ENCODE measurements at places on chromosomes 7 and 10. TPM values are rescaled to one million over a fixed set of nuclear protein-coding genes. Genes with fewer than 3 reads are reported as not detected.

SORCS1 gene
- total RNA-seq = not detected

FAM25G gene
- not detected for total RNA-seq

TRIM50 gene
- not detected for total RNA-seq

C10orf105 gene
- 0.40 TPM for total RNA-seq

TRIL gene
- not detected for total RNA-seq

COMTD1 gene
- total RNA-seq = 28.1 TPM

MOGAT3 gene
- not detected for total RNA-seq

DNA sequence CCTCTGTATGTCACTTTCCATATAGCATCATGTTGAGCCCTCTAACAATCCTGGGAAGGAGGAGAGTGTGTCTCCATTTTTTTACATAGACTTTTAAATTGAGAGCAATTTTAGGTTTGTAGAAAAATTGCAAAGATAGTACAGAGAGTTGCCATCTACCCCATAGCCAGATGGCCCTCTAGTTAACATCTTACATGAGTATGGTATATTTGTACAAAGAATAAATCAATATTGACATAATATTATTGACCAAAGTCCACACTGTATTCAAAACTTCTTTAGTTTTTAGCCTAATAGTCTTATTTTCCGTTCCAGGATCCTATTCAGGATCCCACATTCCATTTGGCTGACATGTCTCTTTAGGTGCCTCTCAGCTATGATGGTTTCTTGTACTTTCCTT is 274.6 kb upstream of the PLPP4 start:
- peaks cover 7% of the 10 kb centered on the region for H3K27me3 ChIP-seq
- DNase-seq = no peak
- no peaks in the 10 kb centered on the region for H3K36me3 ChIP-seq
- H3K4me1 ChIP-seq = no peaks in the 10 kb centered on the region
- H3K4me3 ChIP-seq = no peak overlapping the region

GRCh38 chr10:124975977-124976514 is 34.1 kb downstream of the ZRANB1 start:
- DNase-seq = no peak
- peaks cover 17% of the 10 kb centered on the region for H3K4me1 ChIP-seq
- peaks cover 18% of the 10 kb centered on the region for H3K36me3 ChIP-seq
- H3K27me3 ChIP-seq = no peaks in the 10 kb centered on the region

DNA sequence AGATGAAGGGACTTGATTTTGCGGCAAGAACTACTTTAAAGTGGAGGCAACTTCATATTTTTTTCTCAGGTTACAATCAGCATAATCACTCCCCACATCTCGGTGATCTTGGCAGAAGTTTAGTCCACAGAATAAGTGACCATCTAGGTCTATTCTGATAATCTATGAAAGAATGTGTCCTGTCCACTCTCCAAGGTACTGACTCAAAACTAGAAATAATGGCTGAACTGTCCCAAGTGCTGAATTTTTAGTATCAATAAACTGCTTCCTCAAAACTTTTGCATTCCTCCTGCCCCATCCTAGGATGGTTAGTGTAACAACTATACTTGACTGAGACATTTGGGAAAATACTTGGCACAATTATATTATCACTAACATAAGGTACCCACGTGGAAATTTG is 10.9 kb upstream of the CHRM2 start:
- no peaks in the 10 kb centered on the region for H3K4me1 ChIP-seq
- no peak overlapping the region for H3K4me3 ChIP-seq
- no peak for DNase-seq
- no peak overlapping the region for H3K27ac ChIP-seq
- H3K27me3 ChIP-seq = no peaks in the 10 kb centered on the region
- H3K36me3 ChIP-seq = no peaks in the 10 kb centered on the region

DNA sequence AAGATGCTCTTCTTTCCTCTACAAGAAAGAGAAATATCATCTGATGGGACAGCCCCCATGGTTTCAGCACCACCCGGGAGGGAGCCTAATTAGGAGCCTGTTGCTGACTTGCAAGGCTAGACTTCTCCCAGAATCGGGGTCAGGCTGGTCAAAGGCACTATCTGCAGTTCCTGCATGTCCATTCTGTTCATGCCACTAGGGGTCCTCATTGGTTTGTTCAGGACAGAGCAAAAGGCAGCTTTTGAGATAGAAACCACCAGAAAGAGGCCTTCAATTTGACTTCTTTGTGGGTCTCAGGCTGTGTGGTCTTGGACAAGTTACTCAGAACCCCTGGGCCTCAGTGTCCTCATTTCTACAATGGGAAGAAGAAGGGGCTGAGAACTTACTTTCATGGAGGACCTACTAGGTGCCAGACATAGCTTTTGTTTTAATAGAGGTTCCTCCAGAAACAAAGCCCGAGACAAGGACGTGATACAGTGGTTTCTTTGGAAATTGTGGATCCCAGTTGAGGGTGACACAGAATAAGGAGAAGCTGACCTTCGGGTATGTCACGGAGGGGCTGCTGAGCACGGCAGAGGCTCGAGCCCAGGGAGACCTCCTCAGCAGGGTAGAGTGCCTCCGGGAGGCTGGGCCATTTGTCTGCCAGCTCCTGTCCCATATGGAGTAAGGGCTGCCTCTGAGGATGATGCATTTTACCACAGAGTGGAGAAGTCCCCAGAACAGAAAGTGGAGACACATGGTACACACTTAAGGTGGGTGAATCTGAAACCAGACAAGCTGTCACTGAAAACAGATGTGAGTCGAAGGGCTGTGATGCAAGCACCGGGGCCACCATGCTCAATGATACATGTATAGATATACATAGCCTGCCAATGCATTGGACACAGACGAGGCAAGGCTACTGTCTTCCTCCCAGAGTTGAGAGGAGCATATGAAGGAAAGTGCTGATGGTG is 33.1 kb upstream of the NEUROD6 start:
- no peak overlapping the region for H3K27ac ChIP-seq
- DNase-seq = peak; percentile 24
- H3K27me3 ChIP-seq = peaks cover 2% of the 10 kb centered on the region
- H3K4me3 ChIP-seq = no peak overlapping the region

DNA sequence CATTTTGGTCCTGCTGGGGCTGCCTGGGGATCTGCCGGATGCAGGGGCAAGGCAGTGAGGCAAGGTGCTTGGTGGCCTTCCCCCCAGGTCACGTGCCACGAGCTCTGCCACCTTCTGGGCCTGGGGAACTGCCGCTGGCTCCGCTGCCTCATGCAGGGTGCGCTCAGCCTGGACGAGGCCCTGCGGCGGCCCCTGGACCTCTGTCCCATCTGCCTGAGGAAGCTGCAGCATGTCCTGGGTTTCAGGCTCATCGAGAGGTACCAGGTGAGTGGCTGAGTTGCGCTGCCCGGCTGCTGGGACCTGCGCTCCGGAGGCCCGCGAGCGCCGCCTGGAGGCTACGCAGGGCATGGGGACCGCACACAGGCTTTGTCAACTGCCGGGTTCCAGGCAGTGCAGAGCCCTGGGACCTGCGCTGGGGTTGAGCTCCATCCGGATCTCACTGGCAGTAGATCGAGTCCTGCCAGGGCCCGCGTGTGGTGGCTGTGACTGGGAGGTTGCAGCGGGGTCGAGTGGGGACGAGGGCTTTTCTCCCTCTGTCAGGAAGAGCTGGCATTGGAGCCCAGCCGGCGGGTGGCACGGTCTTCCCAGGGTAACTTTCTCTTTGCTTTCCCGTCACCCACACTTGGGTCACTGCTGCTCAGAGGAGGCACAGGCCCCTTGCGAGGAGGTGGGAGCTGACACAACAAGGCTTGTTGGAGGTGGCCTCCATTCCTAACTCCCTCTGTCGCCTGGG is 21.7 kb downstream of the AMZ1 start:
- H3K36me3 ChIP-seq = peaks cover under 1% of the 10 kb centered on the region
- H3K4me1 ChIP-seq = peaks cover 27% of the 10 kb centered on the region
- peak overlapping the region; percentile 55 for H3K4me3 ChIP-seq
- no peaks in the 10 kb centered on the region for H3K27me3 ChIP-seq
- DNase-seq = peak; percentile 90

DNA sequence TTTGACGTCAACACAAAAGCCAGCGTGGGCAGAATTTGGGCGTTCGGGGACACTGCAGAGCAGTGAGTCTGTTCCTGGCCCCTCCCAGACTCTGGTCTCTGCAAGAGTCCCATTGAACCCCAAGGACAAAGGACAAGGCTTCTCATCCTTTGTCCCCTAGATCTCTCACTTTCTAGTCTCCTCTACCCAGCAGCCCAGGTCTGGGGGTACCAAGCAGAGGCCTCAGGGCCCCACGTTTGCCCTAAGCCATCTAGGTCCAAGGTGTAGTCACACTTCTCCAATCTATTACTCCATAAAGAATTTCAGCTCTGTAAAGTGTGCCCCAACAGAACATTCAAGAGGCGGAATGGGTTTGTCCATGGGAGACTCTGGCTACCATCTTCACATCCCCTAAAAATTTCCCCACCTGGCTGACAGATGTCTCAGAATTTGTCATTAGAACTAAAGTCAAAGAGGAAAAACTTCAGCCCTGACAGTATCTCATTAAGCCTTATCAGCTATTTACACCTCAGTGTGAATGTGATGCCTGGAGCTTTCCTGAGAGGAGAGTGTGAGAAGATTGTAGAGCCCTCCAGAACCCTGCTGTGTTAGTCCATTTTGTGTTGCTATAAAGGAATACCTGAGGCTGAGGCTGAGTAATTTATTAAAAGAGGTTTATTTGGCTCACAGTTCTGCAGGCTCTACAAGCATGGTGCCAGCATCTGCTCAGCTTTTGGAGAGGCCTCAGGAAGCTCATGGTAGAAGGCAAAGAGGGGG is 81.4 kb upstream of the HABP2 start:
- no peak overlapping the region for H3K4me3 ChIP-seq
- no peaks in the 10 kb centered on the region for H3K36me3 ChIP-seq
- peaks cover 5% of the 10 kb centered on the region for H3K27me3 ChIP-seq
- DNase-seq = no peak
- no peak overlapping the region for H3K27ac ChIP-seq

GRCh38 chr7:25759748-25760147 is 392.2 kb upstream of the NFE2L3 start:
- no peak overlapping the region for H3K27ac ChIP-seq
- H3K27me3 ChIP-seq = peaks cover 16% of the 10 kb centered on the region
- no peaks in the 10 kb centered on the region for H3K4me1 ChIP-seq
- no peak for DNase-seq
- no peaks in the 10 kb centered on the region for H3K36me3 ChIP-seq
- no peak overlapping the region for H3K4me3 ChIP-seq

DNA sequence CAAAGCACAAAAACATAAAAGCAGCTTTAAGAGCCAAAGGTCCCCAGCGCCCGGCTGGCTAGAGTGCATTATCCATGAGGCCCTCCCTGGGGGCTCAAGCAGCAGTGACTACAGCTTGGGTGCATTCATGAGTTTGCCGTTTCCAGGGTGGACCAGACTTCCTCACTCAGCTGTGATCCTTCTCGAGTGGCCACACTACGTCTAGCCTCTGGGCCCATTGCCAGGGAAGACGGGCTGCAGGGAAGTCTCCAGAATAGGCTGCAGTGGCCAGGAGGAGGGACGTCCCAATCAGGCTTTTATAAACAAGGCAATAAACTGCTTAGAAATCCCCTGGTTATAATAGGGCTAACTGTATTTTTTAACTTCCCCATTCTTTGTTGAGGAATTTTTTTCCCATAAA is 89.4 kb upstream of the C1QL3 start:
- no peak overlapping the region for H3K27ac ChIP-seq
- H3K27me3 ChIP-seq = no peaks in the 10 kb centered on the region
- no peak for DNase-seq
- H3K36me3 ChIP-seq = peaks cover 13% of the 10 kb centered on the region

- no peaks in the 10 kb centered on the region for H3K27me3 ChIP-seq
- no peak overlapping the region for H3K4me3 ChIP-seq
- no peak for DNase-seq
- H3K36me3 ChIP-seq = no peaks in the 10 kb centered on the region
- peaks cover 12% of the 10 kb centered on the region for H3K4me1 ChIP-seq
These were observed 52.2 kb downstream of the C10orf105 start for GRCh38 chr10:71667387-71667752.

- DNase-seq = no peak
- no peaks in the 10 kb centered on the region for H3K36me3 ChIP-seq
These were observed 157.0 kb upstream of the MKLN1 start for GRCh38 chr7:131170440-131171271.

DNA sequence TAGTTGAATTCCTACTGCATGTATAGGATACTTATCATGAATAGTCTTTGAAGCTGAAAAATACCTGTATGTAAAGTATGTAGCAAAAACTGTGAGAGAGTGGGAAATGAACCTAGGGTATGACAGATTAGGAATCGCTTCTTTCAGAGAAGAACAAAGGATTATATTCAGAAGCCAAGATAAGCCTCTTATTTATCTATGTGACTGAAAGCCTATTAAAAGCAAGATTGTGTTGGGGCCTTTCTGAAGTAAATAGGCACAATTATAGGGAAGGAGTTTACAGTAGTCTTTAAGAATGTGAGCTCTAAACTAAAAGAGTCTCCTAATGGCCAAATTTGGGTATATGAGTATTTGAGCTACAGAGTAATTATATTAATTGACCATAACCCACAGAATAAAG is 102.1 kb downstream of the MTERF1 start:
- DNase-seq = no peak
- no peak overlapping the region for H3K4me3 ChIP-seq
- H3K36me3 ChIP-seq = no peaks in the 10 kb centered on the region
- peaks cover 7% of the 10 kb centered on the region for H3K27me3 ChIP-seq
- H3K4me1 ChIP-seq = no peaks in the 10 kb centered on the region

GRCh38 chr10:132918617-132919373 is 23.6 kb downstream of the CFAP46 start:
- no peak overlapping the region for H3K27ac ChIP-seq
- no peak for DNase-seq
- no peaks in the 10 kb centered on the region for H3K4me1 ChIP-seq
- no peaks in the 10 kb centered on the region for H3K27me3 ChIP-seq
- no peak overlapping the region for H3K4me3 ChIP-seq

DNA sequence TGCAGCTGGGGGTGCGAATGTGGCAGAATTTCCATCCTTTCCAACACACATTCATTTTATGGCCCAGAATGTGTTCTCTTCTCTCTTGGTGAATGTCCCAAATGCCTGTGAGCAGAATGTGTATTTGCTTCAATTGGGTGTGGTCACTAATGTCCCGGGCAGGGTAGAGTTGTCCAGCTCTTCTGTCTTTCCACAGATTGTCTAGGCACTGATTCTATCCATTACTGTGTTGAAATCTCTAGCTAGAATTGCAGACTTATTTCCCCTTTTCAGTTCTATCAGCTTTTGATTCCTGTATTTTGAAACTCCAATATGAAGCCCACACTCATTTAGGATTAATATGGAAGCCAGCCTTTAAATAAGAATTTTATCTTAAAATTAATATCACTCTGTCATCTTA is 14.0 kb upstream of the AKR1E2 start:
- H3K27ac ChIP-seq = no peak overlapping the region
- no peaks in the 10 kb centered on the region for H3K4me1 ChIP-seq
- no peak overlapping the region for H3K4me3 ChIP-seq
- no peaks in the 10 kb centered on the region for H3K36me3 ChIP-seq
- H3K27me3 ChIP-seq = peaks cover 6% of the 10 kb centered on the region
- DNase-seq = no peak

DNA sequence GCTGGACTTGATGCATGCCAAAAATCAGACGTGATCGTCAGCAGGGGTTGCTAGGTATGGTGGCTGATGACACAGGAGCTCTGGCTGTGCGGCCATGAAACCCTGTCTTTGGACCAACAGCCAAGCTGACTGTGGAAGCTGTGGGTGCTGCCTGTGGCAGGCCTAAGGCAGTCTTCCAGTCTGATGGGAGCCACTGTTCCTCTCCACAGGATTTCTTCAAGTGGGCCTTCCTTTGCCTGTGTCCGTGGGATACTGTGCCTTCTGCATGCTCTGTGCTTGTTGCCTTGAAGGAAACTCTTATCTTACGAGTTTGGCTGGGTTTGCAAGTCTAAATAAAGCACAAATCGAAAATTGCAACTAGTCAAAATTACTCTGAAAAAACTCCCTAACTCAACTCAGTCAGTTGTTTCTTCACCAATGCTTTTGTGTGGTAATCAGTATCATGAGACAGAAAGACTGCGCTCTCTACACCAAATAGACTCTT is 101.9 kb upstream of the PDLIM1 start:
- H3K4me3 ChIP-seq = no peak overlapping the region
- peaks cover 2% of the 10 kb centered on the region for H3K36me3 ChIP-seq
- H3K4me1 ChIP-seq = peaks cover 8% of the 10 kb centered on the region
- H3K27ac ChIP-seq = no peak overlapping the region
- no peak for DNase-seq
- H3K27me3 ChIP-seq = peaks cover 3% of the 10 kb centered on the region
